ENCODE measurements at places on chromosomes 11 and 22. TPM values are rescaled to one million over a fixed set of nuclear protein-coding genes. Genes with fewer than 3 reads are reported as not detected.

GNG3 gene
- total RNA-seq: 0.27 TPM

CAVIN3 gene
- total RNA-seq: 77.6 TPM

SCGB2A2 gene
- total RNA-seq: not detected

SCUBE2 gene
- 3.9 TPM for total RNA-seq

LRP5 gene
- 38.6 TPM for total RNA-seq

CD3E gene
- 0.48 TPM for total RNA-seq

HEPN1 gene
- not detected for total RNA-seq

CNTF gene
- 1.3 TPM for total RNA-seq

BACE1-AS gene
- total RNA-seq: 9.2 TPM

ZNF215 gene
- total RNA-seq: 0.24 TPM

NXPE2 gene
- 0.22 TPM for total RNA-seq

OAF gene
- 17.8 TPM for total RNA-seq

MOV10L1 gene
- 0.46 TPM for total RNA-seq

All from cardiac septum (tissue), 1 donor.